ENCODE measurements at places on chromosomes 5 and 9. TPM values are rescaled to one million over a fixed set of nuclear protein-coding genes. Genes with fewer than 3 reads are reported as not detected.

GRCh38 chr5:110916381-110917049 lies 155.0 kb upstream of the TSLP start:
- H3K4me3 ChIP-seq = no peak overlapping the region
- H3K27ac ChIP-seq = no peak overlapping the region
- H3K36me3 ChIP-seq = no peaks in the 10 kb centered on the region
- peaks cover 6% of the 10 kb centered on the region for H3K4me1 ChIP-seq
- no peaks in the 10 kb centered on the region for H3K27me3 ChIP-seq

GRCh38 chr5:146254223-146254622 lies 50.8 kb downstream of the RBM27 start:
- H3K27me3 ChIP-seq = no peaks in the 10 kb centered on the region
- no peaks in the 10 kb centered on the region for H3K4me1 ChIP-seq
- no peak overlapping the region for H3K27ac ChIP-seq
- DNase-seq = no peak

GRCh38 chr5:143359869-143360268 lies 43.6 kb downstream of the NR3C1 start:
- no peaks in the 10 kb centered on the region for H3K27me3 ChIP-seq
- H3K27ac ChIP-seq = no peak overlapping the region
- H3K36me3 ChIP-seq = peaks cover 1% of the 10 kb centered on the region
- DNase-seq = no peak

DNA sequence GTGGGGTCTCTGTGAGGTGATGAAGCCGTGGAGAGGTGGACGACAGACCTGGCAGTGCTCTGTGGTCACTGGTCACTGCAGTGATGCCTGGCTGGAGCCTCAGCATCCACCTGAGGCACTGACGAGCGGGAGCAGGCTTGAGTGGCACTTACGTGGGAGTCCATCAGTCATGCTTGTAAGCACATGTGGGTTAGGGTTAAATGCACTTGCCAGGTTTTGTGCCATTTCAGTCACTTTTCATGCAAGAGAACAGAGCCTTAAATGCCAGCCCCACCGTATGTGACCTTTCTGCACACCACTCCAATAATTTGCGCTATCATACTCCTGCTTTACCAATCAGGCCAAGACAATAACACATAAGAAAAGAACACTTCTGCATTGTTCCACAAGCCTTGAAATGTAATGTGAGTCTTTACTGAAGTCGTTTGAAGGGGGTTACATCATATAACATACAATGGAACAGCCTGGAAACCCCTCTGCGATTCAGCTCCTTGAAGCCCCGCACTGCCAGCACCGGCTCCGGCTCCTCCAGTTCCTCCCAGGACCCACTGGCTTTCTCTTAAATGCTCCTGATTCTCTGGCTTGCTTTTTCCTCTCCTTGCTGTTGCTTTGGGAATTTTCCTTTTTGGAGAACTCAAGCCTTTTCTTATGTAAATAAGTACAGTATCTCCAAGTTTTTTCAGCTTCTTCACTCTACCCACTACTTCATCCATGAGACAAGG lies 59.4 kb upstream of the CTXN3 start:
- no peaks in the 10 kb centered on the region for H3K4me1 ChIP-seq
- DNase-seq = no peak
- no peak overlapping the region for H3K4me3 ChIP-seq
- H3K36me3 ChIP-seq = no peaks in the 10 kb centered on the region

- H3K27ac ChIP-seq = no peak overlapping the region
- no peaks in the 10 kb centered on the region for H3K27me3 ChIP-seq
- no peak overlapping the region for H3K4me3 ChIP-seq
- H3K36me3 ChIP-seq = no peaks in the 10 kb centered on the region
- no peak for DNase-seq
Measured at GRCh38 chr5:140106101-140106500, 7.8 kb upstream of the PURA start.

DNA sequence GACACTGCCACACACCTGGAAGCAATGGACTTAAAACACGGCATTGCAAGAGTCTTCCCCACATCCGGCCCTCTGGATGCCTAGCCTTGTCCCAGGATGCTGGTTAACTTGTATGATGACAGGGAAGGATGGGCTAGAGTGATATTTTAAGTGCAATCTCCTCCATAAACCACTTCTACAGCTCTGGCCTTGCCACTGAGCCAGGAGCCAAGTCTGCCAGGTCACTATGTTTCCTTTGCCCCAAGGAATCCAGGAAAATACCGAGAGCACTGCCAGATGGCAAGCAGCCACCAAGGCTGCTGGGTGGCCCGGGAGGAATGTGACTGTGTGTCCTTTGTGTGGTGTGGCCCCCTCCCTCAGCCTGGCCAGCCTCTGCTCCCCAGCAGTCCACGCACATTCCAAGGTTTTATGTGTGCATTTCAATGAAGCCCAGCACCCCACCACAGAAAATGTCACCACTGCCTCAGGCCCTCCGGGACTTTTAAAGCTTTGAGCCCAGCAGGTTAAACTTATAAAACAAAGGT lies 106.0 kb downstream of the FRMD3 start:
- no peak for DNase-seq
- H3K36me3 ChIP-seq = no peaks in the 10 kb centered on the region
- H3K27ac ChIP-seq = no peak overlapping the region
- no peaks in the 10 kb centered on the region for H3K27me3 ChIP-seq
- no peak overlapping the region for H3K4me3 ChIP-seq
- H3K4me1 ChIP-seq = no peaks in the 10 kb centered on the region

DNA sequence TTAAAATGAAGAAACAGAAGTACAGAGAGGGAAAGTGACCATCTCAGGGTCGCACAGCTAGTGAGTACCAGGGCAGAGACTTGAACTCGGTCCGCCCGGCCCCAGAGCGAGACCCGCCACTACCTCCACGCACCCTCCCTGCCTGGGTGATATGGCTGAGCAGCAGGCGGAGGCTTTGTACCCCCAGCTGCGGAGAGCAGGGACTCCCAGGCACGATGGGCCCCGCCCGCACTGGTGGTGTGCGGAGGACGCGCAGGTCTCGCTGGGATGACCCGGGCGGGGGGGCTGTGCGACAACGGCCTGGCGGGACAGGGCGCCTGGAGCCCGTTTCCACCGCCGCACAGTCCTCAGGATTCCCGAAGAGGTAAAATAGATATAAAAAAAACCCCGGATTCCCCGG lies 64.7 kb upstream of the LARP1 start:
- H3K27me3 ChIP-seq = no peaks in the 10 kb centered on the region
- peaks cover 15% of the 10 kb centered on the region for H3K4me1 ChIP-seq
- DNase-seq = no peak
- no peak overlapping the region for H3K27ac ChIP-seq
- no peak overlapping the region for H3K4me3 ChIP-seq

DNA sequence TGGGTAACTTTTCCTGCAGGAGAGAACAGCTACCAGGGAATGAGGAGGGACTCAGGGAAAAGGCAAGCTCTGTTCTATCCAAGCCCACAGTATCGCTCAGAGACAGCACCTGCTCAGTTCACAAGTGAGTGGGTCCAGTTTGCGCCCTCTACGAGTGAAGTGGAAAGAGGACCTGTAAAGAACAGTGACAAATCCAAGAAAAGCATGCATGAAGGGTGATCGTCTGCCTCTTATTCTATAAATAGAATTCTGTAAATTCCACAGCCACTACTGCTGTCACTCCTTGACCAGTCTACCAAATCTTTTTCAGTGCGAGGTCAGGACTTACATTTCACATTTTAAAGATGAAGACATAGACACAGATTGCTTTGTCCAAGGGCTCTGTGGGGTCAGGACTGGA lies 117.5 kb downstream of the ENTREP1 start:
- no peaks in the 10 kb centered on the region for H3K36me3 ChIP-seq
- H3K4me3 ChIP-seq = no peak overlapping the region
- H3K4me1 ChIP-seq = no peaks in the 10 kb centered on the region
- no peak overlapping the region for H3K27ac ChIP-seq
- DNase-seq = no peak
- no peaks in the 10 kb centered on the region for H3K27me3 ChIP-seq

DNA sequence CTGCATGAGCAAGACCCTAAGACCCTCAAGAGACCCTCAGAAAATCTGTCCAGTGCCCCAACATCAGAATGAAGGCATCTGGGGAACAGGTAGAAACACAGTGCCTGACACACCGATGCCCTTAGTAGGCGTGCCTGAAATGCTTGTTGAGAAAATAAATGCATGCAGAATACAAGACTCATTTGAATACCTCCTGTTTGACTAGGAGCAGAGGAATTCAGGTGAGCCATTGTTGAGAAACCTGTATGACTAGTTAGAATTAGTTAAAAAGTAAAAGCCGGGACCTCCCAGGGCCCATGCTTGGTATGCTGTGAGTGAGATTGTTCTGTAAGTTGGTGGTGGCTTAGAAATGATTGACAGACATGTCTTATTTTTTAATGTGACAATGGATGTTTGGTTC lies 55.0 kb downstream of the WWC1 start:
- peaks cover 3% of the 10 kb centered on the region for H3K36me3 ChIP-seq
- no peaks in the 10 kb centered on the region for H3K27me3 ChIP-seq
- no peak for DNase-seq
- H3K4me1 ChIP-seq = peaks cover 33% of the 10 kb centered on the region

GRCh38 chr5:138942861-138943260 lies 67.7 kb upstream of the LRRTM2 start:
- H3K36me3 ChIP-seq = peaks cover 1% of the 10 kb centered on the region
- H3K4me3 ChIP-seq = no peak overlapping the region
- no peak for DNase-seq
- no peaks in the 10 kb centered on the region for H3K27me3 ChIP-seq

- H3K4me3 ChIP-seq = no peak overlapping the region
- H3K27me3 ChIP-seq = no peaks in the 10 kb centered on the region
- H3K4me1 ChIP-seq = peaks cover 14% of the 10 kb centered on the region
Measured at GRCh38 chr5:169691471-169691870, 54.4 kb downstream of the DOCK2 start.

GRCh38 chr5:1736889-1737711 lies 62.5 kb downstream of the MRPL36 start:
- no peak overlapping the region for H3K4me3 ChIP-seq
- H3K27me3 ChIP-seq = no peaks in the 10 kb centered on the region
- no peak overlapping the region for H3K27ac ChIP-seq
- no peak for DNase-seq

- H3K27me3 ChIP-seq = no peaks in the 10 kb centered on the region
- DNase-seq = no peak
Measured at GRCh38 chr5:81253875-81254274, 20.8 kb downstream of the CKMT2 start.

DNA sequence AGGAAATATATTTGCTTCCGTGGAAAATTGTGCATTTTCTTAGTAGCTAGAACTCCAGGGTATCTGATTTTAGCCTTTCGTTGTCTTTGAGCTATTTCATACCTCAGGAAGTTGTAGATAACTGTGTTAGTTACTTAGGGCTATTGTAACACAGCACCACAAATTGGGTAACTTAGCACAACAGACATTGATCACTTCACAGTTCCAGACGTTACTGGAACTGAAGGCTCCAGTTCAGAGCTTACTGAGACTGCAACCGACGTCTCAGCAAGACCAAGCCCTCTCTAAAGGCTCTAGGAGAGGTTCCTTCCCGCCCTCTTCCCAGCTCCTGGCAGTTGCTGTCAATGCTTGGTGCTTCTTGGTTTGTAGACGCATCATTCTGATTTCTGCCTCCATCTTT lies 17.7 kb upstream of the ANKRD33B start:
- peaks cover 6% of the 10 kb centered on the region for H3K4me1 ChIP-seq
- no peaks in the 10 kb centered on the region for H3K36me3 ChIP-seq
- DNase-seq = no peak
- H3K4me3 ChIP-seq = no peak overlapping the region
- no peak overlapping the region for H3K27ac ChIP-seq

DNA sequence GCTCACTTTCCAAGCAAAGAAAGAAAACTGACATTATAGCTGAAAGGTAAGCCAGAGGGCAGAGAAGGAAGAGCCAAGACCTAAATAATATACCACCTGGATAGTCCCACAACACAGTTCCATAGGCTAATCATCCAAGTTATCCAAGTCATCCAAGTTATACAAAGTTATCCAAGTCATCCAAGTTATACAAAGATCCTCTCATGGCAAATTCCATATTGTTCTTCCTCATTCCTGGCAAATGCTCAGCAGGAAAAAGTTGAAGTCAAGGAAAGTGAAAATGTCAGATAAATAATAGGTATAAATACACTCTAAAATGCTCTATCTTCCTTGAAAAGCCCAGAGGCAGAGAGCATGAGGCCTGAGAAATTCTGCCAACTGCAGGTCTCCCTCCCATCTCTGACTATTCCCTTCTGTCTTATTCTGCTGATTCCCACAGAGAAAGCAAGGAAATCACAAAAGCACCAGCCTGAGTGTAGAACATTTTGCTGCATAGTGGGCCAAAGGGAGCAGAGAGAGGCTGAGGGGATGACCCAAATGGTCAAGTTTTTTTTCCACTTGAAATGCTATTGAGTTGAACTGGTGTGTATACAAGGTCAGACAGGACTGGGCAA lies 12.5 kb downstream of the MCTP1 start:
- H3K36me3 ChIP-seq = no peaks in the 10 kb centered on the region
- no peak overlapping the region for H3K27ac ChIP-seq
- DNase-seq = no peak
- no peak overlapping the region for H3K4me3 ChIP-seq

Gene PCDHB5
- 0.09 TPM for polyA plus RNA-seq

Gene SLC6A7
- not detected for polyA plus RNA-seq

Gene SLC28A3
- polyA plus RNA-seq = 1.1 TPM

Gene NMUR2
- not detected for polyA plus RNA-seq

Gene ERP44
- 15.2 TPM for polyA plus RNA-seq

Gene CDKN2B-AS1
- 1.4 TPM for polyA plus RNA-seq

Gene NUTM2G
- polyA plus RNA-seq = not detected

All from keratinocyte (primary cell).